ENCODE measurements at places on chromosomes 1 and 21.

DNA sequence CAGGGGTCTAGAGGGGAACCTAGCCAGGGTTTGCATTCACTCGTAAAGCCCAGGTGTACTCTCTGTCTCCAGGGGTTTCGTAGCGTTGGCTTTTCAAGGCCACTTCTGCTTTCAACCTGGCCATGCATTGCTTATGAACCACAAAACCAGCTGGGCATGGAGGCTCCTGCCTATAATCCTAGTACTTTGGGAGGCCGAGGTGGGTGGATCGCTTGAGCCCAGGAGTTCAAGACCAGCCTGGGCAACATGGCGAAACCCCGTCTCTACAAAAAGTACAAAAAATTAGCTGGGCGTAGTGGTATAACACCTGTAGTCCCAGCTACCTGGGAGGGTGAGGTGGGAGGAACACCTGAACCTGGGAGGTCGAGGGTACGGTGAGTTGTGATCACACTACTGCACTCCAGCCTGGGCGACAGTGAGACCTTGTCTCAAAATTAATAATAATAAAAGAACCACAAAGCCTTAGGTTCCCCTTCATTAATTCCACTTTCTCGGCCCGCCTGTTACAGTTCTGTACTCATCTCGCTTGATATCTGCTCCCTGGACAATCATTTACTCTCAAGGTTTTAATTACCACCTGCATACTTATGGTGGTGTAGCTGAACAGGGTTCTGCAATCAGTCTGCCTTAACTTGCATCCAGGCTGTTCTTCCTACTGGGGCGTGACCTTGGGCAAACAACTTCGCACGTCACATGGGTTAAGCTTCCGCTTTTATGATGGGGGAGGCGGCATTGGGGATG lies 6.1 kb downstream of the SLC16A4 start:
- DNase-seq = no peak

GRCh38 chr1:114100148-114100547 lies 53.5 kb downstream of the SYT6 start:
- DNase-seq = no peak

DNA sequence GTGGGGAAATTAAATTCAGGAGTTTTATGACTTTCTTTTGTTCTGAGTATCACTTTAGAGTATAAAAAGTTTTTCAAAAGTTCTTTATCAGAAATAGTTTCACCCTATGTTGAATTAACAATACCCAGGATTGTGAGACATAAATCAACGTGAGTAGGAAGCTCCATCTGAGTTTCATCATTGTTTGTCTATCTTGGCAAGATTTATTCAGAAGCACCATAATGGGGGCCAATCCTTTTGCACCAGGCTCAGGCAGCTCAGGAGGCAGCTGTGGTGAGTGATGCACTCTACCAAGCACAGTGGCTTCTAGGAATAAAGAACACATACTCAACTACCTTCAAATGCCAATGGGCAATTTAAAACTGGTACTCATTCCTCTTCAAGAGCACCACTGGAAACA lies 12.0 kb downstream of the CREG1 start:
- DNase-seq = no peak

DNA sequence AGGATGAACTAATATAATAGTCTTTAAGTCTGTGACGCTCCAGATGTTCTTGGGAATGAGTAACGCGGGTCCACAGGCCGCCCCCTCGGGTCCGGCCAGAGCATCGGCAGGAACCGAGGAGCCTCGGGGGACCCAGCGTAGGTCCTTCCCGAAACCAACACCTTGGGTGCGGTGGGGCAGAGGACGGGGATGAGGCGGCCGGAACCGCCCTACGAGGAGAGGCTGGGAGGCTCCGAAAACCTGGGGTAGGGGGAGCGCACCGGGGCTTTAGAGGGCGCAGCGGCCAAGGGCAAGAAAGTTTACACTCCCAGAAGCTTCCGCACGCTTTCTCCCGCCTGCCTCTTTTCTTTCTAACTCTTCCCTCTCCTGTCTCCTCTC lies 7.1 kb downstream of the DMRTA2 start:
- DNase-seq = no peak

DNA sequence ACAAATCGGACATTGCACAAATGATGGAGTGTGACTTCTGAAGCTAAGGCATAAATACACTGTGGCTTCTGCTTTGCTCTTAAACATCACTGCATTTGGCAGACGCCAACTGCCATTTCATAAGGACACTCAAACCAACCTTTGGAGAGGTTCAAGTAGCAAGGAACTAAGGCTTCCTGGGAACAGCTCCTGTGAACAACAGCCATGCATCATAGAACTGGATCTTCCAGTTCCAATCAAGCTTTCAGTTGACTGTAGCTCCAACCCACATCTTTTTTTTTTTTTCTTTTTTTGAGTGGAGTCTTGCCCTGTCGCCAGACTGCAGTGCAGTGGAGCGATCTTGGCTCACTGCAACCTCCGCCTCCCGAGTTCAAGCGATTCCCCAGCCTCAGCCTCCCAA lies 10.7 kb upstream of the HUNK start:
- DNase-seq = no peak

DNA sequence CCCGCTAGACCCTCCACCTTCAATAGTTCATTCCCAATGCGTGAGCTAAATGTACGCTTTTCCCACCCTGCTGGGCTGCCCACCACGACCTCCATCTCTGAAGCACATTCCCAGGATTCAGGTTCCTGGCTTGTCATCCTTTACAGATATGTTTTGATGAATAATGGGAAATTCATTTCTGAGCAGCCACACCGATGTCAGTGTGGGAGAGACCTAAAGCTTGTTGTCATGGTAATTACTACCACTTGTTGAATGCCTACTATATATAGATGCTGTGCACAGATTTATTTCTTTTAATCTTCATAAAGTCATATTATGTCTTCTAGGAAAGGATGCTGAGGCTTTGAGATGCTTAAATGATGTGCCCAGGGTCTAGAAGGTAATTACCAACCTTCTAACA lies 8.0 kb downstream of the RCSD1 start:
- peak; percentile 20 for DNase-seq

- DNase-seq = no peak
These were observed 213.0 kb downstream of the CRB1 start for GRCh38 chr1:197481101-197481500.

GRCh38 chr1:243642936-243643335 lies 207.1 kb downstream of the AKT3 start:
- no peak for DNase-seq

All from mammary epithelial cell (primary cell).